ENCODE measurements at places on chromosomes 2 and 18.

GRCh38 chr18:74065366-74065765, 82.3 kb downstream of the FBXO15 start:
- DNase-seq, result no peak

DNA sequence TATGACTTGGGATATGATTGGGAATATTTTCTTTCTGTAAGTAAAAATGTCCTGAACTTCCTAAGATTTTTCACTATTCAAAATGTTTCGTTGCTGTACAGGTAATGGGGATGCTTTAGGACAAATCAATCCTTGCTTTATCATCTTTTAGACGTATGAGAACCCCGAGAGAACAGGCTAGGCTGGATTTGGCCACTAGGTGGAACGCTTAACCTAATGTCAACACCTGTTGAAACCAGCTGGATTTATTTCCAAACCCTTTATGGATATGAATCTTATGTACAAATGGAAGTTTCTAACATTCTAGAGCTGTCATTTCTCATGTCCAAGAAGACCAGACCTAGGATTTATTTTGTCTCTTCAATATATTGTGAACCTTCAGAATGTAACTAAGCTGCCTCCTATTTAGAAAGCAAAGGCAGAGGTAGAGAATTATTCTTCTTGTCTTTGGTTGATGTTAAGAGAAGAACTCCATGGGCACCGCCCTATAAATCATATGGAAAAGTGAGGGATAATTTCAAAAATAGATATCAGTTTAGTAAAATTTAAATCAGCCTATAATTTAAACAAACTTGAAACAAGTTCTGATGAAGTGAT, 96.7 kb downstream of the PMAIP1 start:
- no peak for DNase-seq

DNA sequence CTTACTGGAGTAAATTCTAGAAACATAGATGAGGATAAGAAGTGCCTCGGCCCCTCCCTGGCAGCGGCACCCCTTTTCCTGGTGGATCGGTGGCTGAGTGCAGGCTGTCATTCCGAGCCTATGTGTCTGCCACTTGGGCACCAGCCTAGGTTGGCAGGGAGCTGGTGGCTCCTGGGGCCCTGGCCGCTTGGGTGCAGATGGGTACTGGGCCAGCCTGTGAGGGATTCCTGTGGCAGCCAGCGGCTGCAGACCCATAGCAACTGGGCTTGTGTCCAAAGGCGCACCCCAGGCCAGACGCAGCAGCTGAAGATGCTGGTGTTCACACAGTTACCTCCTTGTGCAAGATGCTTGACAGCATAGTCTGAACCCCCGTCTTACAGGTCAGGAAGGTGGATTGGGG, 2.8 kb downstream of the SNORC start:
- DNase-seq, result no peak

DNA sequence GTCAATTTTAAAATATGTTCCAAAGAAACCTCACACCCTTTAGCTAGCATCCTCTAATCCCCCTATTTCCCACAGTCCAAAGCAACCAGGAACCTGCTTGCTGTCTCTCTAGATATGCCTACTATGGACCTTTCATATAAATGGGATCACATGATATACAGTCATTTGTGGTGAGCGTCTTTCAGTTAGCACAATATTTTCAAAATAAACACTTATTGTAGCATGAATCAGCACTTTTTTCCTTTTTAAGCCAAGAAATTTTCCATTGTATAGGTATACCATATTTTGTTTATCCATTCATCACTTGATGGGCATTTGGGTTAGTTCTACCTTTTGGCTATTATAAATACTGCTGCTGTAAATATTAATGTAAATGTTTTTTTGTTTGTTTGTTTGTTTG, 223.0 kb upstream of the DOK6 start:
- DNase-seq, result no peak

- DNase-seq, result no peak
These were observed 8.9 kb upstream of the MYCN start for GRCh38 chr2:15931319-15931890.

Data from left ventricle myocardium superior (tissue), 1 donor.